Stimulated activated CD4-positive, alpha-beta T cell treated with anti-CD3 and anti-CD28 coated beads, Interleukin-2, amount 100 ng/mL, for 48 hours (primary cell): ENCODE measurements at places on chromosomes 13 and 19.

DNA sequence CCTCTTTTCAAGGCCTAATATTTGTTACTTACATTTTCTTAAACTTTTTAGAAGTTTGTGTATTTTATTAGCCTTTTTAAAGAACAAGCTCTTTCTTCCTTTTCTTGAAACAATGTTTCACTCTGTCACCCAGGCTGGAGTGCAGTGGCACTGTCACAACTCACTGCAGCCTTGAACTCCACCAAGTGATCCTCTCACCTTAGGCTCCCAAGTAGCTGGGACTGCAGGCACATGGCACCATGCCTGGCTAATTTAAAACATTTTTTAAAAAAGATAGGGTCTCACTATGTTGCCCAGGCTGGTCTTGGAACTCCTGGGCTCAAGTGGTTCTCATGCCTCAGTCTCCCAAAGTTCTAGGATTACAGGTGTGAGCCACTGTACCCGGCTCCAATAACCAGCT lies 192.2 kb upstream of the SPRY2 start:
- no peak for DNase-seq

DNA sequence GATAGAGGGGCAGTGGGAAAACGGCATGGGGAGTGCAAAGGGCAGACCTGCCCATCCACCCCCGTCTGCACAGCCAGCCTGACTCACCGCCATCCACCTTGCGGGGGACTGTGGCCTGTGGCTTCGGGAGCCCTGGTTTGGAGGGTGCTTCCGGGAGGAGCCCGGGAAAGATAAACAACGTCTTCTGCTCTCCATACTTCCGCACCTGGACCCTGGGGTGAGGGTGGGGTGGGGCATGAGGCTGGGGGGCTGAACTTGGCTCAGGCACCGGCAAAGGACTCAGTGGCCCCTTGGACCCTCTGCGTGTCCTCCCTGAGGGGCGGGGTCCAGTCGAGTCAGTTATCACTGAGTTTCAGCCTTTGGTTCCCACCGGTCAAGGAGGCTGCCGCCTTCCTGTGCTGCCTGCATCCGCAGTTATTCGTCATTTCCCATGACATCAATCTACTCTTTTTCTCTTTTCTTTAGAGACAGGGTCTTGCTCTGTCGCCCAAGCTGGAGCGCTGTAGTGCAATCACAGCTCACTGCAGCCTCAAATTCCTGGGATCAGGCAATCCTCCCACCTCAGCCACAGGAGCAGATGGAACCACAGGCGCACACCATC lies 3.2 kb downstream of the GPR108 start:
- no peak for DNase-seq

DNA sequence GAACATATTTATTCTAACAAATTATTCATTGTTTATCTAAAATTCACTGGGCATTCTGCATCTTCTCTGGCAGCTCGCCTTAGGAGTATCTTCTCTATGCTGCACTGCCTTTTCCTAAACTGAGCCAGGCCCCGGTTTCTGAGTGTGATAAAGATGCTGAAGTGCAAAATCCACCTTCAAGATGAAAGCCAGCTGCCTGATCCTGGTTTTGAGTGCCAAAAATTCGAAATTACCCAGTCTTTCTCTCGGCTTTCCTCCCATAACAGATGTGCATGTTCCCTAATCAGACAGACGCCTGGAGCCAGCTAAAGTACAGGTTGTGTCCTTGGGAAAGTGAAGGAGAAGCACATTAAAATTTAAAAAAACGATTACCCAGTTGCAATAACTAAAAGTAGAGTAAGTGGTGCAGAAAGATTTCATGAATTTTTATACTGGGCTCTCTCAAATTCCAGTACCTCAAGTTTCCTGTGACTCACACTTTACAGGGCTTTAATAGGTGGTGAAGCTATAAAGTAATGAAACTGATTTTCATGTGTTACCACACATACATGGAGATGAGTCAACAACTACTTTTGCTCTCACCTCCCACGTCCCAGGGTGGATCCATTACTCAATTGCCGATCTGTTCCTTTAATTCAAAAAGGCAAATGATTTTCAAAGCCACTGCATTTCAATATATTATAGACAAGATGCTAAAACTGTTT lies 65.0 kb upstream of the GTF2F2 start:
- peak; percentile 41 for DNase-seq

- DNase-seq: no peak
Observed at GRCh38 chr19:51386882-51387520, 773 bp downstream of the LIM2 start.

GRCh38 chr19:13238891-13239534 lies 88.8 kb downstream of the IER2 start:
- DNase-seq: no peak

- DNase-seq: no peak
Observed at GRCh38 chr19:30156646-30157045, 214.6 kb downstream of the URI1 start.

GRCh38 chr13:67147342-67148133 lies 82.6 kb downstream of the PCDH9 start:
- no peak for DNase-seq

- DNase-seq: no peak
Observed at GRCh38 chr19:47545061-47545948, 27.6 kb downstream of the ZNF541 start.

DNA sequence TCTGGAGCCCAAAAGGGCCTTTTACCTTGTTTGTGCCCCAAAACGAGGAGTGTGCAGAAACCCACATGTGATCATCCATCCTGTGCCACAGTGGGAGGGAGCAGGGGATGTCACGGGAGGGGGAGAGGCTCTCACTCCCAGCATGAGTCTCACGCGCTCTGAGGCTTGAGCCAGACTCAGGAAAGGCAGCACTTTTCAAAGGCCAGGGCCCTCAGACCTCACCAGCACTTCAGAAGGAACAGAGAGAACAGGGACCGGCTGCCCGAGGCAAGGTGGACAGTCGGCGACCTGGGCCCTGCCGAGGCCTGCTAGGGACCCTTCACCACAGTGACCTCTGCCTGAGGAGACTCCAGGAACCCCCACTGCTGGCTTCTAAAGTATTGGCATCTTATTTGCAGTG lies 71.7 kb upstream of the WASF3 start:
- no peak for DNase-seq

DNA sequence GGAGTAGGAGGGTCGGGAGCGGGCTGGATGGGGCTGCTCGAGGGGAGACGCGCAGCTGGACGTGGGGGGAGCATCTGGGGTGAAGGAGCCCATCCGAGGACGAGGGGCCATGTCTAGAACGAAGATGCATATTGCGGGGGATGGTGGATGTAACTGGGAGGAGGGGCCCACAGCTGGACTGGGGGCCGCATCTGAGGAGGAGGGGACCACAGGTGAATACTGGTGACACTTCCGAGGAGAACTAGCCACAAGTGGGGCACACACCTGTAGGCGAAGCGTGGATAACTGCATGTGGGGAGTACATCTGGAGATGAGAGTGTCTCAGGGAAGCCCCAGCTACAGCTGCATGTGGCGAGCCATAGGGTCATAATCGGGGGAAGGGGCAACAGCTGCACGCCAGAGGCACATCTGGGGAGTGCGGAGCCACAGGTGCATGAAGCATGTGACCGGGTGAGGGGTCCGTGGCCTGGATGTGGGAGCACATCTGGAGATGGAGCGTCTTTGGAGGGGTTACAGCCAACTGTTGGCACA lies 402 bp downstream of the ZSWIM9 start:
- peak; percentile 9 for DNase-seq

DNA sequence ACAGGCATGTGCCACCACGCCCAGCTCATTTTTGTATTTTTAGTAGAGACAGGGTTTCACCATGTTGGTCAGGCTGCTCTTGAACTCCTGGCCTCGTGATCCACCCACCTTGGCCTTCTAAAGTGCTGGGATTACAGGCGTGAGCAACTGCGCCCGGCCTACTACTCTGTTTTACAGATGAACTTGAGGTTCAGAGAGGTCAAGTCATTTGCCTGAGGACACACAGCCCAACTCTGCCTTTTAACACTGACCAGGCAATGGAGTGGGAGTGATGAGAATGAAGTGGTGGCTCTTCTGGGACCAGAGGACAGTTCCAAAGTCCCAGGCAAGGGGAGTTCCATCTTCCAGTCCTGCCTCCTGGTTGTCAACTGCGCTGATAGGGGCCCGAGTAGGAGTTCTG lies 41.4 kb downstream of the CERS4 start:
- no peak for DNase-seq

DNA sequence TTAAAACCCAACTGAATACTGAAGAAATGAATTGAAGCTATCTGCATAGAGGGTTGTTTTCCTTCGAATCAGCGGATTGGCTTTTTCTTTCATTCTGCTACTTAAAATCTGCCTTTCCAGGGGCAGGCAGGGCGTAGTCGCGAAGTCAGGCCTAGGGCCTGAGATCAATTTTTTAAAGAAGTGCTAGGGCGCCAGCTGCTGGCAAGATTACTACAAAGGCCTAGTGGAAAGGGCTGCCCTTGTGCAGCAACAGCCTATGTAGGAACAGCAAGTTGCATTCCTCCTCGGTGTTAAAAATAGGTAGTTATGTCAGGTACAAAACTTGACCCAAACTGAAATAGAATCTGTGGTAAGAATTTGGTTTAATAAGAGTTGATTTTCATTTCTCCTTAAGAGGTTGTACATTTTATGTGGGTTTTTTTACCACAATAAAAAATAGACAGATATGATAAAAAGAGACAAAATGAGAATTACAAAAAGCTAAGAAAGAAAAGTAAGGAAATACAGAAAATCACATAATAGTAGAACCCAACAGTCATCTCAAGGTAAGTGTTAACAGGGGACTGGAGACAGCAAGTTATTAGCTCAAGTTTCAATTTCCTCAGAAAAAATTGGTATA lies 9.5 kb upstream of the URAD start:
- no peak for DNase-seq

- DNase-seq: no peak
Observed at GRCh38 chr13:44927968-44928367, 61.3 kb downstream of the NUFIP1 start.

DNA sequence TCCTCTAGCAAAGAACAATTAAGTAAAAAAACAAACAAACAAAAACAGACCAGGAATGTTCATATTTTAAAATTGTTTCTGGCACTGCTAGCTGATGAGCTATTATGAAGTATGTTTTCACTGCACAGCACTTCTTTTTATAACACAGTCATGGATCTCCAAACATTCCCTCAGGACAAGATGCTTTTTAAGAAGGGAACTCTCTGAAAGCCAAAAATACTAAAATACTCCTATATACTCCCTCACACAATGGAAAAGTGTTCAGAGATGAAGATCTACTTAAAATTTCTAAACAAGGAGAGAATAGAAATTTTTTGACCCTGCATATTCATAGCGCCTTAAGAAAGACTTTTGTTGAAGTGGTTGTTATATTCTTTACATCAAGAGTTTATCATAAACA lies 926.8 kb downstream of the DIAPH3 start:
- DNase-seq: no peak

- no peak for DNase-seq
Observed at GRCh38 chr19:35436477-35437405, 11.3 kb upstream of the FFAR2 start.

DNA sequence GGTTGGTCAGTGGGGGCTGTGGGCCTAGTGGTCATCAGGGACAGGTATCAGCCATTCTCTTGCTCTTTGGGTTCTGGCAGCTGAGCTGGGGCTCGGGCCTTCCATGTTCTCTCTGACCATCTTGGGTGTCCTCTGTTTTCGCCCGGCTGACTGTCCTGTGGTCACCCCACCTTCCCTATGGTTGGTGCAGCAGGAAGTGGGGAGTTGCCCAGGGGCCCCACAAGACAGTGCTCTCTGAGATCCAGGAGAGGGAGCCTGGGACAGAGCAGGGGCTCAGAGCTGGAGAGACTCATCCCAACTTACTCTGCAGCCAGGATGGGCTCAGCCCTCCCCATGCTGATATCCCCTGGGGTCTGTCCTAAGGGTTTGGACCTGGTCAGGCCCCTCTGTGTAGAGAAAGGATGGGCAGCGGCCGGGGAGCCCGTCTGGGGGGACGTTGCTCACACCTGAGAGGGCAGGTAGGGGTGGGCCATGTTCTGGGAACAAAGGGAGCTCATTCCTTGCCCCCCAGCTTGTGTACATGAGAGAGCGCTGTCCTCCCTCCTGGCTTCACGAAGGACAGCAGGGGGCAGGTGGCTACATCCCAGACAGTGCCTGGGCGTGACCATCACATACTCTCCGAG lies 937 bp upstream of the CEACAM8 start:
- DNase-seq: no peak

DNA sequence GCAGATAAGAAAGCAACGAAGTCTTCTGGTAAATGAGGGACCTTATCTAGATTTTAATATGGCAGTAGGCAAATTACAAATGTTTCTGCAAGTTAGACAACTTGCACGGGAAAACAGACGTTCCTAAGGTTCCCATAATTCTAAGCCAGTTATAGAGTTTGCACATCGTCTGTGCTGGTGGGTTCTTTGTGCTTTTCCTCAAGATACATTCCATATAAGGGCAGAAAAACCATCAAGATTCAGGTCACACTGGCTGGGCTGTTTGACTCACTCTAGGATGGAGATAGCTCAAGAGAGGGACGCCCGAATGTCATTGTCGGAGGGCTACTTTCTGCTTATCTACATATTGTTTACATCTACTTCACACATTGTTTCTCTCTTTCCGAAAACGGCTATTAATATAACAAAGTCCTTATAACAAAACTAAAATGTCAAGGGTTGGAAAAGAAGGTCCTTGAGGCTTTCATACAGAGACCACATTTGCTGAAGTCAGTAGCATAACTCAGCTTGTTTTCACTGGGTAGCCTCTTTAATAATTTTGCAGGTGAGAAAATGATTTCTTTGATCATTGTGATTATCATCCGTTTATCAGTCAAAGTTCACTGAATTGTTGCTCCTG lies 44.4 kb downstream of the SOX1 start:
- no peak for DNase-seq

DNA sequence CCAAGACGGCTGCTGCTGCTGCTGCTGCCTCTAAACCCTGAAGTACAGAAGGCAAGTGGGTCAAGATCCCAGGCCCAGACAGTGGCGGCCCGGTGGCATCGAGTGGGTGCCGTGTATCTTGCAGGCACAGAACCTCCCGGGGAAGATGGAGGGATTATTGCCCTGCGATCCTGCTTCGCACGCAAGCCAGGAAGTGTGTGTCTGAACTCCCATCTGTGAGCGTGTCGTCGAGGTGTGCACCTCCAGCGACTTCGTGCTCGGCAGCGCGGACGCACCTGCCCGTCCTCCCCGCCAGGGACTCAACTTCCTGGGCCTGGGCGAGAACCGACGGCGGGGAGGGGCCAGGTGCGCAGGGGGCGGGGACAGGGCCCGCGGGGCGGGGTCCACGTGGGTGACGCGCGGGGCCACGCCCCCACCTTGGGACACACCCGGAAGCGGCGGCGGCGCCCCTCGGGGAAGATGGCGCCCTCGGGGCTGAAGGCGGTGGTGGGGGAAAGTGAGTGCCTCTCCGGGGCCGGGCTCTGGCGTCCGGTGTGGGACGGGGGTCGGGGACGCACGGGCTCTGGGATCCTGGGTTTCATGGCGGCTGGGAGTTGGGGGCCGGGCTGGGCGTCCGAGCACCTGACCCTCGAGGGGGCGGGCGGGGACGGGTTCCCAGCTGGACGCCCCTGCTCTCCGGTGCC lies at the start of gene STXBP2:
Gene STXBP2, plus strand, starts transcription at position 420 of the 683 bp plus-strand sequence. Its CDS starts 40 bp downstream, at position 460.
- peak; percentile 96 for DNase-seq

GRCh38 chr19:8585894-8586750 lies 8.9 kb upstream of the MYO1F start:
- DNase-seq: peak; percentile 59

DNA sequence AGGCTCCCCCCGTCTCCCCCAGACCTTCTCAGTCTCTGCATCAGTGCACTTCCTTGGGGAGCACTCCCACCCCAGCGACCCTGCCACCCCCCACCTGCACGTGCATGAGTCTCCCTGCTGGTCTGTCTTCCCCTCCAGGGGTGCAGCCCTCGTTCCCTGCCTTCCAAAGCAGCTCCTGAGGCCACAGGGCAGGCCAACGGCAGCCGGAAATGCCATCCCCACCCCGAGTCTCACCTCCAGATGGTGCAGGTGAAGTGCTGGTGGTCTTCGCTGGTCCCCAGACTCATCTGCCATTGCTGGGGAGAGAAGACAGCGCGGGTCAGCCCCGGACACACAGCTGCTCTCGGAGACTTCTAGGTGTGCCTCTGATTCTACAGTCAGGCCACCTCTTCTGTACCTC lies 5.5 kb downstream of the MYDGF start:
- DNase-seq: no peak
